Activated CD8-positive, alpha-beta memory T cell treated with anti-CD3 and anti-CD28 coated beads, Interleukin-2, amount 50 U/mL, for 4 hours (primary cell): ENCODE measurements at places on chromosomes 4 and X.
A peak's percentile ranks its signal among the peaks of the same experiment; 100 is the strongest.

- no peak for DNase-seq
These were observed 127.5 kb downstream of the PJA1 start for GRCh38 chrX:69037786-69038185.

DNA sequence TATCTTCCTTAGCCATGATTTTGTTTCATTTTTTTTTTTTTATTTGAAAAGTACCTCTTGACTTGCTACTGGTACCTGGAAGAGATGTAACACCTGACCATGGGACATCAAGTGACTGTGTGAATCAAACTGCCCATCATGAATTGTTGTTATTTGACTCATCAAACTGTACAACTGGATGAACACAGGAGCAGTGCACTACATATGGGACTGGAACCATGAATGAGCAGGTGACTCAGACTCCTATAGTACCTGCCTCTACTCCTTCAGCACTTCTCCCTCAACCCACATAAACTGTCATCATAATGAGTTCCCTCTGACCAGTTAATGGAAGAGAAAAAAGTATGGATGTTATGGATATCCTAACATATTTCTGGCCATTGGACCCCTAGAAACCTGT is 15.9 kb upstream of the UBE2D3 start:
- DNase-seq = no peak

DNA sequence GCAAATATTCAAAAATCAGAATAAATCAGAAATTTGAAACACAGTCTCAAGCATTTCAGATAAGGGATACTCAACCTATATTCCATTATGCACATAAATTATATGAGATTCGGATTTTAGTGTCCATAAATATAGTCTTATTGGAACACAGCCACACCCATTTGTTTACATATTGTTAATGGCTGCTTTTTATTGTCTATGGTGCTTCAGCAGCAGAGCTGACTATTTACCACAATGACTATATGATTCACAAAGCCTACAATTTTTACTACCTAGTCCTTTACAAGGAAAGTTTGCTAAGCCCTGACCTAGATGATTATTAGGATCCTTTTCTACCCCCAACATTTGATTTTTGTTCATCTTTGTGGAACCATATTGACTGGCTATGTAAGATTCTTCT is 63.9 kb downstream of the IL1RAPL1 start:
- no peak for DNase-seq

- DNase-seq = no peak
These were observed 5.7 kb downstream of the TCEANC start for GRCh38 chrX:13658602-13659001.

- DNase-seq = peak; percentile 52
These were observed 7.8 kb upstream of the AKAP14 start for GRCh38 chrX:119887721-119888425.

DNA sequence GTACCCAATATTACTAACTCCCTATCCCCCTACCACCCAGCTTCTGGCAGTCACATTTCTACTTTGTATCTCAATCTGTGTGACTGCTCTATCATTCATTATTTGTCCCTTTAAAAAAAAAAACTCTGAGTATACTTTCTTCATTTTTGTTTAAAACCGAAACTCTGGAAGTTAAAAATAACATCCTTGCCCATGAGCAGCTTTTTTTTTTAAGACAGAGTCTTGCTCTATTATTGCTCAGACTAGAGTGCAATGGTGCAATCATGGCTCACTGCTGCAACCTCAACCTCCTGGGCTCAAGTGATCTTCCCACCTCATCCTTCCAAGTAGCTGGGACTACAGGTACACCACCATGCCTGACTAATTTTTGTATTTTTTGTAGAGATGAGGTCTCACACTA is 15.8 kb downstream of the UBE2K start:
- DNase-seq = no peak

GRCh38 chr4:159425737-159426305 is 322.9 kb downstream of the RAPGEF2 start:
- DNase-seq = no peak

GRCh38 chr4:110188113-110188512 is 10.3 kb downstream of the ELOVL6 start:
- no peak for DNase-seq

GRCh38 chr4:20430259-20430941 is 178.7 kb downstream of the SLIT2 start:
- no peak for DNase-seq

DNA sequence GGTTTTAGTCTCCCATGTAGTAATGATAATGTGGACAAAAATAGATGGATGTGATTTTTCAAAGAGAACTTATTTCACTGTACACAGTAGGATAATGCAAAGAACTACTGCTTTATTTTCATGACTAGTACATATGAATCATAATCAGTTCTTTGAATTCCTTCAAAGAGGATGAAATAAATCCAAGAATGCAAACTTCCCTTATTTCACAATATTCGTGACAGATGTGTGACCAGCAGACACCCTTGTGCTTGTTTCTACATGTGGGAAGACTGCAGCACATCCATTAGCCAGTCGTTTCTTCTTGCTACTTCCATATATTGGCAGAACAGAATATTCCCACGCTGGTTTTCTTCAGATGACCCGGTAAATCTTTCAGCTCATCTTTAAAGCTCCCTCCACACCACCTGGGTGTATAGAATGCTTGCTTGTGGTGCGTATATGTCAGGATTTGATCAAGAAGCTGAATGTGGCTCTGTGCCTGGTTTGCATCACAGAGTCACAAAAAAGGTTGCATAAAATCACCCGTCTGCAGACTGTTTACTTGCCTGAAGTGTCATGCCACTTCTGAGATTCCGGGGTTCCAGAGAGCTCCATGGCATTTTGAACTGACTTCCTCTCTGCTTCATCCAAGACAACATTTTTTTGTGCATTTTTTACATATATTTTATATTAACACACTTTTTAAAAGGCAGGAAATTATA is 47.7 kb upstream of the FAT4 start:
- no peak for DNase-seq

DNA sequence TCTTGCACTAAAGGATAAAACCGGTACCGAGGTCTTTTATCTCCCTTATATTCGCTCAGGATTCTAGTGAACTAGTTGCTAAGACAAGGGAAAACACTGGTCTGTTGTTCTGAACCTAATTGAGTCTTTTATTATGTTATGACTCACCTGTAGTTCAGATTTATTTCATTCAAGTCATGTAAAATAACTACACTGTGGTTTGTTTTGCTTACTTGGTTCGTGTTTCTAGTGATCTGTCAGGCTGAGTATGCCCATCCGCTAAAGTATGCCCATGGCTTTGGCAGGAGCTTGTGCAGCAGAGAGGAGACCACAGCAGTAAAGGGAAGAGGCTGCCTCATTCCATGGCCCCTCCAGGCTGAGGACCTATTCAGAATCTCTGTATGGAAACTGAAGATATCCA is 126.1 kb downstream of the AFF1 start:
- DNase-seq = no peak

GRCh38 chr4:4332529-4332928 is 42.5 kb downstream of the ZBTB49 start:
- DNase-seq = no peak

- DNase-seq = no peak
These were observed 2.4 kb downstream of the ZMYM3 start for GRCh38 chrX:71251466-71251973.

GRCh38 chr4:164956766-164957643 is 20.5 kb downstream of the TRIM61 start:
- DNase-seq = peak; percentile 75

- no peak for DNase-seq
These were observed 189.8 kb upstream of the PSAPL1 start for GRCh38 chr4:7624396-7624980.

DNA sequence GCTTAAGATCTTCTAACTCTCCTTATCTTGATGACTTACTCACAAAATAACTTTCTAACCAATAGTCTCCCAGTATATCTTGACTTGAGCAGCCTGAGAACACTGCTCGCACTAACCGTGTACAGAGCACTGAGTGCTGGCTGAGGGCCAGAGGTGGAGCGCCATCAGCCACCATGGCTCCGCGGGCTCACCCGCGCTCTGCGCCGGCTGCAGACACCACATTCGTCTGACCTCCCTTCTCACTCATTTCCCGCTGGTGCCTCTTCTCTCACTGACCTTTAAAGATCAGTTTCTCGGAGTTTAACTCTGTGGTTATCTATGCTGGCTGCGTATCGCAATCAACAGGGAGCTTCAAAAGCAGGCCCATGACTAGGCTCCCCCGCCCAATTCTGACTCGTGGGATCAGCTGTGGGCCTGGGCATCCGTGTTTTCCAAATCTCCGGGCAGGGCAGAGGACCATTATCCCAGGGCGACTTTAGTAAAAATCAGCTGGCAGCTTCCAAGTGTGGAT is 78.6 kb downstream of the HAUS3 start:
- DNase-seq = no peak

GRCh38 chr4:7414046-7414445 is 20.7 kb downstream of the PSAPL1 start:
- no peak for DNase-seq

GRCh38 chr4:4333265-4333706 is 43.2 kb downstream of the ZBTB49 start:
- DNase-seq = no peak

DNA sequence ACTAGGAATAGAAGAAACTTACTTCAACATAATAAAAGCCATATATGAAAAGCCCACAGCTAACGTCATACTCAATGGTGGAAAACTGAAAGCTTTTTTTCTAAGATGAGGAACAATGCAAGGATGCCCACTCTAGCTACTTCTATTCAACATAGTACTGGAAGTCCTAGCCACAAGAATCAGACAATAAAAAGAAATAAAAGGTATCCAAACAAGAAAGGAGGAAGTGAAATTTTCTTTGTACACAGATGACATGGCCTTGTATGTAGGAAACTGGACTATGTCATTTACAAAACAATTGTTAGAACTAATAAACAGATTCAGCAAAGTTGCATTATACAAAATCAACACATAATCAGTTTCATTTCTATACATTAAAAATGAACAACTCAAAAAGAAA is 25.5 kb upstream of the NXT2 start:
- DNase-seq = no peak

DNA sequence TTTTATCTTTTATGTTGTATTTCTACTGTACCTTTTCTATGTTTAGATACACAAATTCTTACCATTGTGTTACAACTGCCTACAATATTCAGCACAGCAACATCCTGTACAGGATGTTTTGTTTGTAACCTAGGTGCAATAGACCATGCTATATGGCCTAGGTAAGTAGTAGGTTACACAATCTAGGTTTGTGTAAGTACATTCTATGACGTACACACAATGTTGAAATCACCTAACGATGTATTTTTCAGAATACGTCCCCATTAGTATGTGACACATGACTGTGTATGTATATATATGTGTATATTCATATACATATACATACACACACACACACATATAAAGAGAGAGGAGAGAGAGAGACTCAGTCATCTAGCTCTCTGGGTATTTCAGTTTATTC is 103.5 kb downstream of the CLNK start:
- DNase-seq = no peak

DNA sequence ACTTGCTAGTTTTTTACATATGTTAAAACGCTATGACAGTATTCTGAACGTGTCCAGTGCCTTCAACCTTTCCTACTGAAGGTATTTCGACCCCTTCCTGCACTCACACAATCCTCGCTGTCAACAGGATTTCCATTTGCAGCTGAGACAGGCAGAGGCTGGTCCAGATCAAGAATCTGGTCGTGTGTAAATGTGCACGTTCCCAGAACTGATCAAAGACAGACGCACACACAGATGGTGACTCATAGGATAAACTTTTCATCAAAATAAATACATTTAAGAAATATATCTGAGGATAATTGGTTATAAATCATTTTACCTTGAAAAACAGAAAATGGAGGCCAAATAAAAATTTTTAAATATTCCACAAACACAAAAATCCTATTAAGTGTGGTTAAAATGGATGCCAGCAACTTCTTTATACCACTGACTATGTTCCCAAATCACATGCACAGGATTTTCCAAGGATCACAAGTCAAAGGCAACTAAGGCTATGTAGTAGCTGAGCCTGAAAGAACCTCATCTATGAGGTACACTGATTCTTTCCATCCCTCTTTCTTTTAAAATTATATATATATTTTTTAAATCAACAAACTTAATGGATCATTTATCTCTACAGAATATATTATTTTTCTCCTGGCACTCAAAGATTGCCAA is 85.9 kb downstream of the RNF150 start:
- no peak for DNase-seq

DNA sequence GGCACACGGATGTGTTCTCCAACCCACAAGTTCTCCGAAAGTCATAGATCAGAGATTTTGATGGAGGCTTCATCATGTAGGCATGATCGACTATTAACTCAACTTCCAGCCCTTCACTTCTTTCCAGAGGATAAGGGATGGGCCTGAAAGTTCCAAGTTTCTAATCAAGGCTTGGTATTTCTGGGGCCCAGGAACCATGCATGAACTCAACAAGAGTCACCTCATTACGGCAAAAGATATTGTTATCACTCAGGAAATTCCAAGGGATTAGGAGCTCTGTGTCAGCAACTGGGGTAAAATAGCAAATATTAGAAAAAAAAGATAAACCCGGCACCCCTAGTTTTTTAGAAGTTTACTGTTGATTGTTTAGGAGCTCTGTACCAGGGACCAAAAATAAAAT is 240.1 kb upstream of the PPP1R2C start:
- no peak for DNase-seq

GRCh38 chrX:136953867-136954787 is 73.6 kb upstream of the RBMX start:
- peak; percentile 45 for DNase-seq

GRCh38 chrX:136954930-136955329 is 74.4 kb upstream of the RBMX start:
- DNase-seq = no peak

- no peak for DNase-seq
These were observed 1.1 kb downstream of the HCFC1 start for GRCh38 chrX:153970357-153971123.

GRCh38 chr4:184282895-184283654 is 65.4 kb upstream of the ENPP6 start:
- no peak for DNase-seq

DNA sequence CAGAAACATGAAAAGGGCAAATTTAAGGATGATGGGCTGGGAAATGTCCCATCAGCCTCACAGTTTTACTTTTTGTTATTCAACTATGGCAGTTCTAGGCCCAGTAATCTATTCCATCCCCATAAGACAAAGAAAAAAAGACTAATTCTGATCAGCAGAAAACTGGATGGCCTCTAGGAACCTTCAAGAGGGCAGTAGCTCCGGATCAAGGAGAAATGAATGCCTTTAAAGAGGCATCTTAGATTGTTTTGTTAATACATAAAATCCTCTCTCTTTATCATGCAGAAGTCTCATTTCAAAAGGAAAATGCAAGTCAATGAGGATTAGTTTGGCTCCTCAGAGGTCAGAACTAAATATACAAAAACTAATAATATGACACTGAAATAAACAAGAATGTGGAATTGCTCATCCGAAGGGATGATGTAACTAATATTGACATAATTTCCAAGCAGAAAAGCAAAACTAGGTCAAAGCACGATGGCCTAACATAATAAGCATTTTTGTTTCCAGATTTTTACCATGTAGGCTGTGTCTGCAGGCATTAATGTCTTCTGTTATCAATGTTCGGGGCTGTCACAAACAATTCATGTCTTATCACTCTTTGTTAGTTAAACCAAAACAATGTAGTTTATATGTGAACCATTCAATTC is 8.8 kb downstream of the MID1 start:
- no peak for DNase-seq
